ENCODE measurements at places on chromosomes 6 and 20.

GRCh38 chr6:127878115-127878514 lies 22.7 kb downstream of the THEMIS start:
- no peak for DNase-seq

- DNase-seq = no peak
Observed at GRCh38 chr6:72783666-72784065, 161.8 kb downstream of the KCNQ5 start.

- no peak for DNase-seq
Observed at GRCh38 chr20:16609066-16609465, 35.8 kb upstream of the KIF16B start.

DNA sequence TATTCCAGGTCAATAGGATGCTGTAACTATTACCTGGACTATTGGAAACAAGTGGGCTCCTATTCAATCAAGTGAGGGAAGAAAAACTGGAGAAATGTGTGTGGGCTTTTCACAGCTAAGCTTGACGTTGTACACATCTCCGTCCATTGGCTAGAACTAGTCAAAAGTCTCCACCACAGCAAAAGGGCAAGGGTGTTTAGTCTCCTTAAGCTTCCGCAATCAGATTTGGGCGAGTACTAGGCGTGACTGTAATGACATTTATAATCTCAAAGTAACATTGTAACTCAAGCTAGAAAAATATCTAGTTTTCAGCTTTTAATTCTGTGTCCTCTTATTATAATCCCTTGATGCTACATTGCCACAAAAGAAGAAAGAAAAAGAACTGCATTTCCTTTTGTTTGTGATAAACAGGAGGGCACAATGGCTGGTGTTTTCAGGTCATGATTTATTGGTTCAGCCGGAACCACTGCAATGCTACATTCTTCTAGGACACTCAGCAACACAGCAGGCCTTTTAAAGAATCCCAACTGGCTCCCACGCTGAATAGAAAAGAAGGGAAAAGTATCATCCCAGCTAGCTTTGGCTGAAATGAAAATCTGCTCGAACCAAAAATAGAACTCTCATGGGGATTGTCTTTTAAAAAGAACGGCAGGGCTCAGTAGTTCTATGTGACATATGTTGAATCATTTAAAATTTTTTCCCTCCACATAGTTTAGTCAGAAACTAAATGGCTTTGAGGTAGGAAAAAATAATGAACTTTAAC lies 387.7 kb downstream of the BTBD3 start:
- no peak for DNase-seq

GRCh38 chr6:14278446-14278845 lies 160.9 kb downstream of the CD83 start:
- DNase-seq = no peak

GRCh38 chr20:61797200-61797599 lies 268.5 kb downstream of the TAF4 start:
- DNase-seq = no peak

All from stimulated activated CD8-positive, alpha-beta memory T cell treated with anti-CD3 and anti-CD28 coated beads, Interleukin-2, amount 100 ng/mL, for 48 hours (primary cell).